ENCODE measurements at places on chromosomes 6 and 20. TPM values are rescaled to one million over a fixed set of nuclear protein-coding genes. Genes with fewer than 3 reads are reported as not detected.

Gene DTNBP1
- total RNA-seq: 6.3 TPM

- H3K27me3 ChIP-seq: no peaks in the 10 kb centered on the region
- no peak overlapping the region for H3K27ac ChIP-seq
- peaks cover 5% of the 10 kb centered on the region for H3K4me1 ChIP-seq
- DNase-seq: peak; percentile 50
Observed at GRCh38 chr20:58097429-58097828, 131.0 kb downstream of the ANKRD60 start.

- peaks cover 24% of the 10 kb centered on the region for H3K4me1 ChIP-seq
- H3K27ac ChIP-seq: no peak overlapping the region
- H3K27me3 ChIP-seq: no peaks in the 10 kb centered on the region
- DNase-seq: peak; percentile 58
- no peaks in the 10 kb centered on the region for H3K36me3 ChIP-seq
- H3K4me3 ChIP-seq: no peak overlapping the region
Observed at GRCh38 chr20:58073945-58074856, 154.3 kb downstream of the ANKRD60 start.

DNA sequence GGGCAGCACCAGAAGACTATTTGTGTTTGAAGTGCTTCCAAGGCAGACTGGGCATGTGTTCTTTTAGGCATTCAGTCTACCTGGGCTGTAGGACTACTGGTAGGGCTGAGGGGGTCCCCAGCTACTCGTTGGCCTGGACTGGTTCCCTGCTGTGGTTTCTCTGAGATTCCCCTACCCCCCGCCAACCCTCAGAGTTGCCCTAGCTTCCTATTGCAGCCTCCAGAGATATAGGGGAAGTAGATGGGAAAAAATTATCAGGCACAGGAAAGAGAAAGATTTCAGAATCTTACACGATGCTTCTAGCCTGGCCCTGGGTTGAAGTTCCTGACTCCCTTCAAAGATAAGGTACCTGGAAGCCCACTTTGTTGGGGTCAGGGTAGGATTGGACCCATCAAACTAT is 22.5 kb downstream of the BRPF3 start:
- H3K4me1 ChIP-seq: no peaks in the 10 kb centered on the region
- H3K4me3 ChIP-seq: no peak overlapping the region
- H3K36me3 ChIP-seq: peaks cover 62% of the 10 kb centered on the region
- H3K27ac ChIP-seq: no peak overlapping the region
- H3K27me3 ChIP-seq: no peaks in the 10 kb centered on the region
- no peak for DNase-seq

Gene CST9L
- not detected for total RNA-seq

Gene PKIB
- total RNA-seq: not detected

Gene SLC17A9
- total RNA-seq: 1.8 TPM

GRCh38 chr6:87870556-87870955 is 168.5 kb upstream of the AKIRIN2 start:
- H3K4me1 ChIP-seq: no peaks in the 10 kb centered on the region
- no peak overlapping the region for H3K4me3 ChIP-seq
- DNase-seq: no peak
- H3K27ac ChIP-seq: no peak overlapping the region

DNA sequence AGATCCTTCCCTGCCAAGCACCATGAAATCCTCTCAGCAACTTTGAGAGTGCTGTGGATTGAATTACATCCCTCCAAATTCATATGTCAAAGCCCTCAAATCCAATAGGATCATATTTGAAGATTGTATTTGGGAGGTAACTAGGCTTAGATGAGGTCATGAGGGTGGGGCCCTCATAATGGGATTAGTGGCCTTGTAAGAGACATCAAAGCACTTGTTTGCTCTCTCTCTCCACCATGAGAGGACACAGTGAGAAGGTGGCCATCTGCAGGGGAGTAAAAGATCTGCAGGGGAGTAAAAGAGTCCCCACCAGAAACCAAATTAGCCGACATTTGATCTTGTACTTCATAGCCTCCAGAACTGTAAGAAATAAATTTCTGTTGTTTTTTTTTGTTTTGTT is 298.2 kb downstream of the SAMD5 start:
- H3K36me3 ChIP-seq: no peaks in the 10 kb centered on the region
- no peaks in the 10 kb centered on the region for H3K27me3 ChIP-seq
- no peak for DNase-seq
- no peak overlapping the region for H3K27ac ChIP-seq

- no peak overlapping the region for H3K4me3 ChIP-seq
- no peaks in the 10 kb centered on the region for H3K4me1 ChIP-seq
- no peaks in the 10 kb centered on the region for H3K27me3 ChIP-seq
- no peaks in the 10 kb centered on the region for H3K36me3 ChIP-seq
Observed at GRCh38 chr6:40336940-40337760, 250.0 kb downstream of the LRFN2 start.

GRCh38 chr6:118660218-118660569 is 8.8 kb upstream of the CEP85L start:
- H3K4me1 ChIP-seq: no peaks in the 10 kb centered on the region
- no peak overlapping the region for H3K27ac ChIP-seq
- H3K27me3 ChIP-seq: no peaks in the 10 kb centered on the region
- no peak for DNase-seq
- H3K36me3 ChIP-seq: no peaks in the 10 kb centered on the region

DNA sequence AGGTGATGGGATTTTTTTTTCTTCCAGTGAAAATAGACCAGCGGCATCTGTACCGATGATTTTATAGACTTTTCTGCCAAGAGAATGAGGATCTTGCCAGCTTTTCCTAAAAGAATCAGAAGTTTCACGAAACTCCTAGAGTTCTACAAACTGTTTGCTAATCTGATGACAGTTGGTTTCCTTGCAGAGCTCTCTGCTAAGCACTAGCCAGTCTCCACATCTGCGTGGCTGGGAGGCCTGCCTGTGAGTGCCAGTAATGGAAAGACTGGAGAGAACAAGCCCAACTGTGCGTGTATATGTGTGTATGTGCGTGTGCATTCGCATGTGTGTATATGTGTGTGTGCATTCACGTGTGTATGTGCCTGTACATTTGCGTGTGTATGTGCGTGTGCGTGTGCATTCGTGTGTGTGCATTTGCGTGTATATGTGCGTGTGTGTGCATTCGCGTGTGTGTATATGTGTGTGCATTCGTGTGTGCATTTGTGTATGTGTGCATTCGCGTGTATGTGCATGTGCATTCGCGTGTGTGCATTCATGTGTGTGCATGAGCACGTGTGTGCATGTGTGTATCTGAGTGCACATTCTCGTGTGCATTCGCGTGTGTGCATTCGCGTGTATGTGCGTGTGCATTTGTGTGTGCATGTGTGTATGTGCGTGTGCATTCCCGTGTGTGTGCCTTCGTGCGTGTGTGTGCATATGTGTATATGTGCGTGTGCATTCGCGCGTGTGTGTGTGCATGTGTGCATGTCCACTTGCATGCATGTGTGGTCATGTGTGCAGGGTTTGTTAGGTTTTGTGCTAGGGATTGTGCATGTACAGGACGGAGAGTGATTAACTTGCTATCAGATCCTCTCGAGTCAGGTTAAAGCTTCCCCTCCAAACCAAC is 379.4 kb downstream of the TAF4 start:
- H3K4me1 ChIP-seq: no peaks in the 10 kb centered on the region
- no peak for DNase-seq
- no peaks in the 10 kb centered on the region for H3K36me3 ChIP-seq

- H3K36me3 ChIP-seq: no peaks in the 10 kb centered on the region
- no peaks in the 10 kb centered on the region for H3K4me1 ChIP-seq
- no peak for DNase-seq
- H3K27me3 ChIP-seq: no peaks in the 10 kb centered on the region
Observed at GRCh38 chr6:142301651-142302391, at the start of gene ADGRG6. TSS of gene ADGRG6 (plus strand) at chr6:142302007. CDS start at chr6:142302330, 323 bp downstream.

DNA sequence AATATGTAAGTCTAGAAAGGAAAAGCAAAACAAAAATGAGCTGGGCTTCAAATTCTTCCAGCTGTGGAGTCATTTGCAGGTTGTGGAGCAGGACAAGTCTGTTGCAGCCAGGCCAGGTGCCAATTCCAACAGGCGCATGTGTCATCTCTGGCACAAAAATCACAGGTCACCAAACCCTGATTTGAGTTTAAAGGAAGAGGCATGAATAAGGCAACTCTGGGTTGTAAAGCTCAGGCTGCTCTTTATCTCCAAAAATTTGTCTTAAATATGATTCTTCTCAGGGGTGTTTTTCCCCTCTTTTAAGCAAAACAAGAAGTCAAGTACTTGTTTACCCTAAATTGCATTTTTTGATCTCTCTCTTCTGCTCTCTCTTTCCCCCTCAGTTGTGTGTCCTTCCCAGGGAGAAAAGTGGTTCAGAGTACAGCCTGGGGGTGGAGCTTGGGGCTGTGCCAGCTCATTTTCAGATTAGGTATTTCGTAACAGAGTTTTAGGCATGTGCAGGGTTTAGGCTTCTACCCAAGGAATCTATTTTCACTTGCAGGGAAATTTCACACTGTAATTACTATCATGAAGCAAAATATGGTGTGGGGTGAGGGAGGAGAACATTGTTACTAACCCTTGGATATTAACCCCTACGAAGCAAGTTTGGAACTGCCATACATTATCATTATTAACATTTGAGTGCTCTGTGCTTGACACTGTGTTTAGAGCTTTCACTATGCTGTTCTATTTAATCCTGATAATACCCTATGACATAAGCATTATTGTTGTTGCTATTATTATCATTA is 8.3 kb upstream of the NCOA3 start:
- H3K4me1 ChIP-seq: no peaks in the 10 kb centered on the region
- H3K27ac ChIP-seq: peak overlapping the region; percentile 86
- H3K36me3 ChIP-seq: no peaks in the 10 kb centered on the region
- no peaks in the 10 kb centered on the region for H3K27me3 ChIP-seq

GRCh38 chr6:19662911-19663310 is 174.3 kb upstream of the ID4 start:
- H3K4me1 ChIP-seq: no peaks in the 10 kb centered on the region
- H3K27ac ChIP-seq: no peak overlapping the region
- H3K27me3 ChIP-seq: no peaks in the 10 kb centered on the region
- DNase-seq: no peak

Data from right atrium auricular region (tissue), 2 donors.